DMS 273 treated with DMSO at 0.1 percent for 48 hours (cell line): ENCODE measurements at places on chromosomes 4 and X.

GRCh38 chrX:133042260-133042659 is 54.6 kb downstream of the USP26 start:
- no peak for DNase-seq

- DNase-seq: no peak
These were observed 13.2 kb downstream of the PSAPL1 start for GRCh38 chr4:7421356-7422150.

- peak; percentile 0 for DNase-seq
These were observed 10.5 kb downstream of the PPAT start for GRCh38 chr4:56424697-56425514.

DNA sequence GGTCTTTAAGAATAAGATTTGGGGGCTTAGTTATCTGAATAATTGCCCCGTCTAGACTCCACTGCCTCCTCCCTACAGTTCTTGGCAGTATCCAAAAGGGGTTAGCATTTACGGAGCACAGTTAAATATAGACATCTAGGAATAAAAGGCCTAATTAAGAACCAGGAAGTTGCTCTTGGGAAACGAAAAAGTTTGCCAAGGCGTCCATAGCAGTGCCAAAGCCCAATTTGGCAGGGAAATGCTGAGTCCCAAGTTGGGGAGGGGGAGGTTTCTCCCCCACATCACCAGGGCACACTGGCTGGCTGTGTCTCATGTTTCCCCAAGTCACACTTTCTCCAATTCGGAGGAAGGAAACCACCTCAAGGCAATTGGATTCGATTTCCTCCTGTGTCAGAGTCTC is 338.7 kb downstream of the FBXW7 start:
- no peak for DNase-seq

DNA sequence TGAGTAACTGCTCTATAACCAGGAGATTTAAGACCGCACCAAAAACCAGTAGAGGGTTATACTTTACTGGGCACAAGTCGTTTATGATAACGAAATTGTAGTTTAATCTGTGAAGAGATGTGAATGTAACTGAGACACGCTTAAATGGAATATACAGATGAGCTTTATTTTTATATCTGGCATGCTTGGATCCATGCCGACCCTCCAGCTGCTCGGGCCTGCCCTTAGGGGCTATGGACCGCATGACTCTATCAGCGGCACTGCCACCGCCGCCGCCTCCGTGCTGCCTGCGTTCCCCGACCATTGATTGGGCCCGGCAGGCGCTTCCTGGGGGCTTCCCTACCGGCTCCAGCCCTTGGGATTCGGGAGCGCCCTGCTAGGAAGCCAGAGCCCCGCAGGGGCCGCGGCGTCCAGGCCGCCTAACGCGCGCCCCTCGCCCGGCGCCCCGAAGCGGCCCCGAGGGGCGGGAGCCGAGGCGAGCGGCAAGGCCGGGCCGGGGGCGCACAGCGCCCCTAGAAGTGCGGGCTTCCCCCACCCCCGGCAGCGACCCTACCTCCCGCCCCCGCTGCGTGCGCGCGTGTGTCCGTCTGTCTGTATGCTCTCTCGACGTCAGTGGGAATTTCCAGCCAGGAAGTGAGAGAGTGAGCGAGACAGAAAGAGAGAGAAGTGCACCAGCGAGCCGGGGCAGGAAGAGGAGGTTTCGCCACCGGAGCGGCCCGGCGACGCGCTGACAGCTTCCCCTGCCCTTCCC is at the start of gene NFKB1:
Gene NFKB1 (plus strand): TSS at position 664 of the 751 bp plus-strand sequence. CDS start 24,160 bp downstream, outside the sequence.
- DNase-seq: no peak

DNA sequence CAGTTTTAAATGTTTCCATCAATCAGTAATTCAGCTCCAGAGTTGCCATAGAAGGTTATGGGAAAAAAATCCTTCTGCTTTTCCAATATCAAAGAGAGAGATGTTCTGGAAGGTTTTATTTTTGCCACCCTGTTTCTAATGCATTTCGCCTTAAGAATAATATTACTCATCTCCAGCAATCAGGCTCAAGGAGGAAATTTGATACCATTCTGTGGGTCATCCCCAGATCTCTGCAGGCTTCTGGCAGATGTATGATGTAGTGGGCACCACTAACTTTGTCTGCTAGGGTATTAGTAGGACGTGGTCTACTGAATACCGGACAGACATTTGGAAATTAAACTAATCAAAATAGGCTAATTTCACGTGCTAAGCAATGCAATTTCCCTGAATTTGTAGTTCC is 645.4 kb upstream of the TENM3 start:
- no peak for DNase-seq

GRCh38 chr4:39682138-39682537 is 15.8 kb upstream of the UBE2K start:
- no peak for DNase-seq

DNA sequence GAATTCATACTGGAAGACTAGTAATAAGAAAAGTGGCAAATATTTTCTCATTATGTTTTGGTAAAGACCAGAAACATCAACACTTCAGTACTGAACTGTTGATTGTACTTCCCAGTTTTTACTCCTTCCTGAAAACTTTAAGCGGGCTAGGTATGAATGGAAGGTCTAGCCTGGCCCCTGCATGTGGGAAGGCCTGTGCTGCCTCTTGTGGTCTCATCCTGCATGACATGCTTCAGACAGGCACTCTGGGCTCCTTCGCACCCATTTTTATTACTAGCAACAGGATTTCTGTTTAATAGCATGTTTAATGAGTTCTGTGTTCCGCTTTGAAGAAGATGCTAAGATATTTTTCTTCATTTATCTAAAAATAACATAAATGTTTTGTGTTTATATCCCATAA is 279.1 kb downstream of the ANK2 start:
- DNase-seq: no peak

- DNase-seq: no peak
These were observed at the start of gene ARHGEF6 for GRCh38 chrX:136780763-136781162. TSS of gene ARHGEF6 (minus strand) at chrX:136780932. CDS start at chrX:136780882, 50 bp downstream.

- DNase-seq: no peak
These were observed 181.6 kb downstream of the UGT8 start for GRCh38 chr4:114780205-114780604.

- no peak for DNase-seq
These were observed 55.6 kb upstream of the RLIM start for GRCh38 chrX:74670028-74670427.

DNA sequence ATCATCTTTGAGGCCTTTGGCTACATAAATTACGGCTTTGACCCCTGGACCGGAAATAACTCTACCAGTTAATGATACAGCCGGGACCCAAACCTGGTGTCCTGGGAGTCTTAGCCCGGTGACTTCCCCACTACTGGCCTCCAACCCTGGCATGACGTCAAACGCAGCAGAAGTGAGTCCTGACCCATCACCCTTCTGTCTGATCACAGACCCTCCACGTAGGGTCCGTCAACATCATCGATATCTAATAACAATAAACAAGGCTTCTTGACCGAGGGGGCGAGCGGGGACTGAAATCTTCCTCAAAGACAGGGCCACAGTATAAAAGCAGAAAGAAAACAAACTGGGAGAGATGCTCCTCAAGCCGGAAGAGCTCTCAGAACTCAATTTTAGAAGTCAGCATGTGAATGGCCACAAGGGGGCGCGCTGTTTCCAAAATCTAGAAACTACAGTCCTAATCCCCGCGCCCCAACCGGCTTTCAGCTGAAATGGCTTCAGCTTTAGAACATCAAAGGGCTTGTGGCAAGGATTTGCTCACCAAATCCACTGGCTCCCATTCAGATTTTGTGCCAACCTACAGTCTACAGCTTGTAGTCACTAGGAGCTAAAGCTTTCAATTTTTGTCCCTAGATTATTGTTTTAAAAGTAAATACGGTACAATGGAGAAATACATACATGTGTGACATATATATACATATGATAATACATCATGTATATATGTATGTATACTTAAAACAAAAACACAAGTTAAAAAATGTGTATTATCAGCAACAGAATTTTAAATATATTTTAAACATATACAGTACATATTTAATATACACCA is 46.4 kb upstream of the ENPP6 start:
- DNase-seq: peak; percentile 56

DNA sequence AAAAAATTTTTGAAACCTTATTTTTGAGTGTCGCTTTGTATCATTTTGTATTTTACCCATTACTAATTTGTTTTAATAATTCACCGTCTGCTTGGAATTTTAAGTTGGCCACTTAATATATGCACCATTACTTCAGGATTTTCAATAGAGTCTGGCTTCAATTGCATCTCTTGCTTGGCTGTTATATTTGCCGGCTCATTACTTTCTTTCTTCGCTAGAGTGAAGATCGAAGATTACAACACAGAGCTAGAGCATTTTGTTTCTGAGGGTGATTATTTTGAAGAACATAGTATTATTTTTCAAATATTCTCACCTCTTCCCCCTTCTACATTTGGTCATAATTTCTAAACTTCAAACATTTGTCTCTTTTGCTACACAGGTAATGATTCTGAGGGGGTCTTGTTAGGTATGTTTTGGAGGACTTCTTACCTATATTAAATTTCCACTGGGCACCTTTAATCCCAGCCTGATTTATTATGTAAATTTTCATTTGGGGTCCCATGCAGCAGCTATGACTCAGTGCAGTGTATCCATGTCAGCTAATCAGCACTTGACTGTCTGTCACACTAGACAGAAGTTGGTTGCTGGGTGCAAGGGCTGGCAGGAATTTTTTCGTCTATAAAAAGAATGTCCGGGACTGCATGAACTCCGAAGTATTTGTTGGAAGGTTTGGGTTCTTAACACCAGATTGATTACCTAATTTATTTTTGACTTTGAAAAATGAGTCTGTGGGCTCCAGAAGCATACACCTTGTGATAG is 18.6 kb downstream of the TBC1D1 start:
- DNase-seq: no peak

DNA sequence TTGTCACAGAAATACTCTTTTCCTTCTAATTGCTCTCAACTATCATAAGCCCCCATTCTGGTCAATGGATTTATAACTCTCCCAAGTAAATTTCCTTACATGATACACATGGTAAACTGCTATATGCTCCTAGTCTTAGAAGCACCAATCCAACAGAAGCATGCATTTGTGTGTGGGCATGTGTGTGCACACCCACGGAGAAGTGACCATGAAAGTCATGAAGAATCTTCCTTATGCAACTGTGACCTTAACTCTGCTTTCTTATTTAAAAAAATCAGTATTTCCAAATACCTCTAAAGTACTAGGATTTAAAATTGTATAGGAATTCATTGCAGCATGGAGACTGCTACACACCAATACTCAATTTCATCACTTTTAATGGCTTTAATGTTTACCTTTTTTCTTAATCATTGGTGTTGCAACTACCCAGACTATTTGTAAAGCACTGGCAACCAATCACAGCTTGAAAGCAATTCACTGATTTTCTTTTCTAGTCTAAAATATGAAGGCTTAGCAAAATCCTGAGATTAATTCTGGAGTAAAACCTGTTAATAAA is 47.6 kb downstream of the MAML3 start:
- no peak for DNase-seq

- no peak for DNase-seq
These were observed 36.7 kb downstream of the DIAPH2 start for GRCh38 chrX:96721354-96721753.

- no peak for DNase-seq
These were observed 6.4 kb downstream of the AMOT start for GRCh38 chrX:112834031-112834845.

DNA sequence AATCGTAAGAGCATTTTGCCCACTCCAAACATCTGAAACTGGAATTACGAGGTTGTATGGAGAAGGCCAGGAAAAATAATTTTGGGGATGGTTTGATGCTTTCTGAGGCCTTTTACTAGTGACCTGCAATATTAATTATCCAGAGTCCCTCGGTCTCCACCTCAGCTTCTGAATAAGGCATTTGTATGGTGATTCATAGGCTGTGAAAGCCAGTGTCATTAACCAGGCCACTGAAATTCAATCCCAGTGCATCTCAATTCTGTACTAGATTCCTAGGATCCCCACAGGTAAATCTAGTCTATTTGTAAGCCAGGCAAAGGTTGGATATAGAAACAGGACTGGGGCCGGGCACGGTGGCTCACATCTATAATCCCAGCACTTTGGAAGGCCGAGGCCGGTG is 135.4 kb upstream of the RBPJ start:
- DNase-seq: no peak

- no peak for DNase-seq
These were observed 155.8 kb downstream of the SH2D1A start for GRCh38 chrX:124502166-124502565.

DNA sequence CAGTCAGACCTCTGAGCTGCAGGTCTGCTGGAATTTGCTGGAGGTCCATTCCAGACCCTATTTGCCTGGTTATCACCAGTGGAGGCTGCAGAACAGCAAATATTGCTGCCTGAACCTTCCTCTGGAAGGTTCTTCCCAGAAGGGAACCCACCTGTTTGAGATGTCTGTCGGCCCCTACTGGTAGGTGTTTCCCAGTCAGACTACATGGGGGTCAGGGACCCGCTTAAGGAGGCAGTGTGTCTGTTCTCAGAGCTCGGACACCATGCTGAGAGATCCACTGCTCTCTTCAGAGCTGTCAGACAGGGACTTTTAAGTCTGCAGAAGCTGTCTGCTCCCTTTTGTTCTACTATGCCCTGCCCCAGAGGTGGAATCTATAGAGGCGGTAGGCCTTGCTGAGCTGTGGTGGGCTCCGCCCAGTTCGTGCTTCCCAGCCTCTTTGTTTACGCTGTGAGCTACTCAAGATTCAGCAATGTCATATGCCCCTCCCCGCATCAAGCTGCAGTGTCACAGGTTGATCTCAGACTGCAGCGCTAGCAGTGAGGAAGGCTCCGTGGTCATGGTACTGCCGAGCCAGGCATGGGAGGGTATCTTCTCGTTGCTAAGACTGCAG is 44.1 kb upstream of the KDR start:
- no peak for DNase-seq

- no peak for DNase-seq
These were observed 95.6 kb downstream of the GATB start for GRCh38 chr4:151665022-151665784.

DNA sequence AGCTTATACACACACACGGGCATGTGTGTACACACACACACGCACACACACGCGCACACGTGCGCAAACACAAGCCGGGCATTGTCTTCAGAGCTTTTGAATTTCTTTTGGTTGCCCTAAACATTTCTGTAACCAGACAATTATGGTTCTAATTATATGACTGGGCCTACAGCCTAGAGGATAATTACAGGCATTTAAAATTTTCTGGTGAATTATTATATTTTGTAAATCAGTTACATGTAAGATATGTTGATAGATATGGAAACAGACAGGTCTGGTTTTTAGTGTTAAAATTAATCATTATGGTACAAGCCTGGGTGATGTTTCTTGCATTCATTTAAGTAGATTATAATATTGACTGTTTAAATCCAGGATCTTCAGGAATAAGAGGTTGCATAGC is 1120.5 kb downstream of the ADGRL3 start:
- DNase-seq: no peak
